Caudate nucleus (tissue), 63 donors: ENCODE measurements at places on chromosomes 4 and X.

- DNase-seq: no peak
Observed at GRCh38 chr4:183772361-183772760, 113.3 kb downstream of the TRAPPC11 start.

- DNase-seq: no peak
Observed at GRCh38 chr4:39597695-39598381, 40.8 kb downstream of the SMIM14 start.

DNA sequence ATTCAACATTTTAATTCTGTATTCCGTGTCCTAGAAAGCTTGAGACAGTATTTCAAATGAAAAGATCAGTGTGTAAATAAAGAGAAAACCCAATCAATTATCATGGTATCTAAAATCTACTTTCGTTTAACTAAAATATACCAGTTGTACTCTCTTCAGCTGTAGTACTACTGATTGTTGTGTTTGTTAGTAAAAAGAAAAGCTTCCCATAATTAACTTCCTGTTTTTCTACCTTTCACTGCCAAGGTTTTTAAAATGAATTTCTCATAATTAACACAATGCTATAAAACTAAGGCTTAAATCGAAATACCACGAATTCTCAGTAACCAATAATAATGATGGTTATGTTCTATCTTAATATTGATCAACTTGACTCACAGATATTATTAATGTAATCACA, 37.4 kb downstream of the PPP3CA start:
- DNase-seq: no peak

DNA sequence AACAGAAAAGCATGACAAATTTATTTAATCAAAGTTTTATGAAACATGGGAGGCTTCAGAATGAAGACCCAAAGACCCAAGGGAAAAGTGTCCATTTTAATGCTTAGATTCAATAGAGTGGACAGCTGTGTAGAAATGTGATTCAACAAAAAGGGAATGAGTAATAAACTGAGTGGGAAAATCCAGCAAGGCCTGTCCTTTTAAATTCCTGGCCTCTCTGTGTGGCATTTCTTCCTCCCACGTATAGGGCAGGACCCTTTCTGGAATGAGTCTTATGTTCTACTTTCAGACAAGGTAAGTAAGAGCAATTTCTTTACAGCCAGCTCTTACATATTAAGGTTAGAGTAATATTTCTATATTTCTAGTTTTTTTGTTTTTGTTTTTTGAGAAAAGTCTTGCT, 14.5 kb downstream of the AASDH start:
- no peak for DNase-seq

- no peak for DNase-seq
Observed at GRCh38 chr4:182695842-182696241, 221.3 kb downstream of the DCTD start.

DNA sequence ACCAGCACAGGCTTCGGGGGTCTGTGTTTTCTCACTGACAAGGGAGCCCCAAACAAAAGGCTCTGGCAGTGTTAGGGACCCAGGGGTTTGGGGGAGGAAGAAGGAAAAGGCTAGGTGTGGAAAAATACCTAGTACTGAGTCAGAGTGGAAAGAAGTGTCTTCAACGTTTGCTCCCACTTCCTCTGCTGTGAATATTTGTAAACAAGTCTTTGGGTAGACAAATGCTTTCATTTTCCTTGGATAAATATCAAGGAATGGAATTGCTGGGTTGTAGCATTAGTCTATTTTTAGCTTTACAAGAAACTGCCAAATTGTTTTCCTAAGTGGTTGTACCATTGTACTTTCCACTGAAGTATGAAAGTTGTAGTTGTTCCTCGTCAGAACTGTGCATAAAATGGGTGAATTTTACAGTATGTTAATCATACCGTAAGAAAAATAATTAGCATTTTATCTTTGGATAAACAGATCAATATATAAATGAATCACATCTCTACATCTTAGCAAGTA, 17.4 kb downstream of the COL4A5 start:
- DNase-seq: no peak

- no peak for DNase-seq
Observed at GRCh38 chrX:45850197-45850774, 649.6 kb upstream of the DIPK2B start.

DNA sequence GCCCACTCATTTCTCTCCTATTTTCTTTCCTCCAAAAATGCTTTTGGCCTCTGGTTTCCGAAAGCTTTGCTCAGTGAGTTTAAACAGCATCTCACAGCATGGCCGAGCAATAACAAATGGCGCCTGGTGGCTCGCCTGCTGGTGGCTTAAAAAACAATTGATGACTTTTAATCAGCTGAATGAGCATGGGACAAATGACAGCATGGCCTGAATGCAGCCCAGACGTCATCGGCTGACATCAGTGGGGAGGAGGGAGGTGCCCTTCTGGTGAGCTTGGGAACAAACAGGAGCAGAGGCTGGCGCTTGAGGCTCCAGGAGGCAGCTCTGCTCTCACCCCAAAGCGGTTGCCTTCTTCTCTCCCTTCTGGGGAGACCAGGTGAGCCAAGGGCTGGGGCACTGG, 286.4 kb downstream of the BCOR start:
- DNase-seq: peak; percentile 32

- DNase-seq: no peak
Observed at GRCh38 chr4:152634110-152634760, 45.6 kb downstream of the TMEM154 start.

GRCh38 chr4:153095448-153096204, 108.6 kb upstream of the TRIM2 start:
- DNase-seq: no peak

- no peak for DNase-seq
Observed at GRCh38 chrX:37763400-37763799, 16.5 kb upstream of the CYBB start.

GRCh38 chrX:47351706-47352105, 18.7 kb upstream of the ZNF157 start:
- no peak for DNase-seq

GRCh38 chrX:4315891-4316290, 602.4 kb upstream of the PRKX start:
- no peak for DNase-seq

DNA sequence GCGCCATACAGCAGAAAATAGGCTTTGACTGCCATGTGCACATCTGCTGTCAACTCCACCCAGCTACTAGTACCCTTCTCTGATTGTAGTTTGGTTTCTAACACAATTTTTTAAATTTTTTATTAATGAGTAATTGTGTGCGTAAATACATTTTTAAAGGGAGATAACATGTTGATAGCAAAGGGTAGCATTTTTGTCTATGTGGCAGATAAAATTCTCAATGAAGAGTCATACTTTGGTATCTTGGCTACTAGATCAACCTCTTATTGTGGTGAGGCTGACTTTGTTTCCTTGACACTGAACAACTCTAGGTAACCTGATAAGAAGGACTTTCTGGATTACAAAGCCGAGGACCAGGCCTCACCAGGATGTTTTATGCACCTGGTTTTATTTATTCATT, 9.5 kb downstream of the ADH4 start:
- DNase-seq: no peak

GRCh38 chr4:179313823-179314222, 1871.6 kb upstream of the AGA start:
- no peak for DNase-seq

GRCh38 chr4:41359422-41359775, 102.7 kb downstream of the UCHL1 start:
- no peak for DNase-seq

DNA sequence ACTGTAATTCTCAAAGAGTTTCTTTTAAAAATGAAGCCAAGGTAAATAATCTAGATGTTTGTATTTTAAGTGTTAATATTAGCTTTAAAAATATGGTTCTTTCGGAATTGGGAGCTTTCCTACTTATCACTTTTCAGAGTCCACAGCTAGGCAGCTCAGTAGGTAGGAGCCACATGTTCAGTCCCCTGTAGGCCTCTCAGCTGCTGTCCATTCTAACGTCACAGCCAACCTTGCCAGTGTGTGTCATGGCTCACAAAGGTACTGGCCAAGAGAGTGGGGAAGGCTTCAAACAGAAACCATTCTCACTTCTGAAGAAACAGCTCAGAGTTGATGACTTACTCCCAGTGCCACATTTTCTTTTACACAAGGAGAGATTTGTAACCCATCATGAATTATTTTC, 50.0 kb upstream of the BRS3 start:
- DNase-seq: no peak

- no peak for DNase-seq
Observed at GRCh38 chrX:95063554-95063953, 1389.5 kb downstream of the FAM133A start.

DNA sequence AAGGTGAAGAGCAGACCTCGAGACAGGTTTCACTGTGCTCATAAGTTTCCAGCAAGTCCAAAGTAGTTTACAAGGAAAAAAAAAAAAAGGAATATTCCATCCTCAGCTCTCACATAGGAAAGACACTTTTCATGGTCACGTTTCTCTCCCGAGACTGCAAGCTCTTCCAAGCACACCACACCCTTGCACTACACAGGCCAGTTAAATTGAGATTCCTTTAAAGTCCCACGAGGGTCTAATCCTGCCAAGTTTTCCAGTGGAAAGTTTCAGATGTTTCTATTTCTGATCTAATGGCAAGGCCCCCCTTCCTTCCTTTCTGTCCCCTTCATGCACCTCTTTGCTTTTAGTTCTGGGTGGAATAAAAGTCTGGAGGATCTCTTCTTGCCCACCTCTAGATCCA, 67.9 kb upstream of the PCDH19 start:
- no peak for DNase-seq

- no peak for DNase-seq
Observed at GRCh38 chr4:6282314-6282771, 12.7 kb downstream of the WFS1 start.

DNA sequence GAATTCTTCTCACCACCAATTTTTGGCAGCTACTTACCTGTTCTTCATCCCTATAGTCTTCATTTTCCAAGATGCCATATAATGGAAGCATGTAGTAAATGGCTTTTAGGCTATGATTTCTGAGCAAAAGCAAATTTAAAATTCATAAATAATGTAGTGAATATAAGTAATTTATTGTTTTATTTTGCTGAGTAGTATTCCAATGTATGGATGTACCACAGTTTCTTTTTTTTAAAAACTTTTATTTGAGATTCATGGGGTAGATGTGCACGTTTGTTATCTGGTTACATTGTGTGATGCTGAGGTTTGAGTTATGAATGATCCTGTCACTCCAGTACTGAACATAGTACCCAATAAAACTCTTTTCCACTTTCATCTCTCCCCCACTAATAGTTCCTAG, 369.1 kb downstream of the IL15 start:
- DNase-seq: no peak
